ENCODE measurements at places on chromosomes 4 and X. TPM values are rescaled to one million over a fixed set of nuclear protein-coding genes. Genes with fewer than 3 reads are reported as not detected.

Gene GAGE12F
- not detected for total RNA-seq

Gene NWD2
- total RNA-seq, result not detected

Gene YIPF6
- 11.2 TPM for total RNA-seq

Gene GYPE
- total RNA-seq, result under 0.01 TPM

Gene AKAP14
- total RNA-seq, result not detected

Gene FAM241A
- 0.81 TPM for total RNA-seq

Gene GAGE13
- total RNA-seq, result not detected

Gene AMBN
- total RNA-seq, result not detected

Gene HPGDS
- total RNA-seq, result not detected

Gene CDX4
- not detected for total RNA-seq

Gene HTN3
- not detected for total RNA-seq

Gene MAML3
- 0.65 TPM for total RNA-seq

Gene PAGE4
- not detected for total RNA-seq

Gene GSX2
- not detected for total RNA-seq

Gene CCDC120
- 3.1 TPM for total RNA-seq

Gene MMRN1
- total RNA-seq, result not detected

Gene SRPK3
- not detected for total RNA-seq

Gene TGIF2LX
- total RNA-seq, result not detected

Gene NPNT
- 7.5 TPM for total RNA-seq

Gene EBP
- total RNA-seq, result 71.2 TPM

Gene PRKG2
- 0.63 TPM for total RNA-seq

Gene NHS
- 7.7 TPM for total RNA-seq

Gene ERCC6L
- 0.25 TPM for total RNA-seq

Gene SSX3
- not detected for total RNA-seq

Gene IBSP
- not detected for total RNA-seq

Gene C1QTNF7
- not detected for total RNA-seq

Gene CDKL5
- 3.1 TPM for total RNA-seq

Gene GIMD1
- total RNA-seq, result not detected

Gene CPZ
- total RNA-seq, result 1.6 TPM

Gene RAB9B
- total RNA-seq, result 0.51 TPM

Gene RS1
- not detected for total RNA-seq

Gene DDIT4L
- total RNA-seq, result 0.16 TPM

Gene KIAA1210
- not detected for total RNA-seq

Gene CLCN4
- 5.5 TPM for total RNA-seq

Gene UGT2B7
- total RNA-seq, result 185 TPM

Gene SORCS2
- 1.3 TPM for total RNA-seq

Gene AKAP4
- not detected for total RNA-seq

Gene DOK7
- total RNA-seq, result 8.6 TPM

Gene SSX1
- total RNA-seq, result not detected

Gene GDPD2
- total RNA-seq, result not detected

Gene SATL1
- total RNA-seq, result not detected

Gene CXCR3
- total RNA-seq, result not detected

Gene HTR2C
- not detected for total RNA-seq

Gene GLRB
- total RNA-seq, result 11.7 TPM

Gene CT45A10
- not detected for total RNA-seq

Gene PAGE1
- not detected for total RNA-seq

Gene ERVMER34-1
- total RNA-seq, result 1.8 TPM

Gene HERC5
- 0.33 TPM for total RNA-seq

Gene CFI
- 69.6 TPM for total RNA-seq

Gene CRLF2
- not detected for total RNA-seq

Gene SLC25A53
- total RNA-seq, result 4.4 TPM

Gene CABS1
- total RNA-seq, result not detected

Gene CAPN6
- total RNA-seq, result 0.13 TPM

Gene USP17L11
- total RNA-seq, result not detected

Gene PORCN
- 19.3 TPM for total RNA-seq
